ENCODE measurements at places on chromosomes 4 and X. TPM values are rescaled to one million over a fixed set of nuclear protein-coding genes. Genes with fewer than 3 reads are reported as not detected.

The CSN1S1 gene
- not detected for total RNA-seq

DNA sequence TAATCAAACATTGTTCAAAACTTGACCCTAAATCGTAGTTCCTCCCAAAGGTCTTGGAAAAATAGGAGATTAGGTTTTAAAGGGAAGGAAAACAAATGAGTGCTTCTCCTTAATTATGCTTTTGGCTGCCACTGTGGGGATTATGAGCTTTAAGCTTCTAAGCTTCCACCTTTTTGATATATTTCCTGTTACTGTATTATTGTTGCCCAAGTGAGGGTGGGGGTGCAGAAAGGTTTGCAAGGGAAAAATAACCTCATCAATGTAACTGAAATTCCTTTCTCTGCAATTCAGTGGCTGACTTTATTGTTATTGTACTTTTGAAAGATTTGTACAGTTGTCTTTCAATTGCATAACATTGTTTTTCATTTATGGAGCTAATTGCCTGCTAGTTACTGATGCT, 285.1 kb downstream of the FRMPD4 start:
- DNase-seq: no peak

DNA sequence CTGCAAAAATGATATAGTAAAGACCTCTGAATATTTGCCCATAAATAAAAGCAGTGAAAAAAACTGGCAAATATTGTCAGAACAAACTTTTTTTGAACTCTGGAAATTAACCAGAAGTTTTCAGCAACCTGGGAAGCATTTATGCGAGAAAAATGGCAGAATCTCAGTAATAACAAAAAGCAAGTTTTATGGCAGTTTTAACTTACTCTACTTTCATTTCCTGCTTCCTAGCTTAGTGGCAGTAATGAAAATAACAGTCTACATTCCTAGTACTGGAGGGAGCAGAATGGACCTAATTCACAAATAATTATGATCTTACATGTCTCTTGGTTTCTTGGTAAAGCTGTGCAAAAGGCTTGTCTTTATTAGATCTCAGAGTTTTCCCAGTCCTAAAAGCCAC, 460.1 kb downstream of the NAF1 start:
- no peak for DNase-seq

DNA sequence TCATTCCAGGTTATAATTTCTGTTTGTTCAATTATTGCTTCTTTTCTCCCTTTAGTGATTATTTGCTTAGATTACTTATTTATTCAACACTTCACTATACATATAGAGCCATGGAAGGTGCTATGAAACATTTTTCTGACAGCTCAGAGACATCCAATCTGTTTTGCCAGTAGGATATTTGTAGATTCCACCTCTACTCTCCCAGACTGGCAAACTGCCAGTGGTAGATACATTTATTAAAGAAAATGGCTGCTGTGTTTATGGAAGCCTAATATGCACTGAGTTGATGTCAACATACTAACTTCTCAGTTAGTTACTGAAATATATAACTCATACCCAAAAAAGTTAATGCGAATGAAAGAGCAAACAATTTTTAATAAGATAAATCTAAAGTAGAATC, 348.6 kb downstream of the TRAM1L1 start:
- no peak for DNase-seq

DNA sequence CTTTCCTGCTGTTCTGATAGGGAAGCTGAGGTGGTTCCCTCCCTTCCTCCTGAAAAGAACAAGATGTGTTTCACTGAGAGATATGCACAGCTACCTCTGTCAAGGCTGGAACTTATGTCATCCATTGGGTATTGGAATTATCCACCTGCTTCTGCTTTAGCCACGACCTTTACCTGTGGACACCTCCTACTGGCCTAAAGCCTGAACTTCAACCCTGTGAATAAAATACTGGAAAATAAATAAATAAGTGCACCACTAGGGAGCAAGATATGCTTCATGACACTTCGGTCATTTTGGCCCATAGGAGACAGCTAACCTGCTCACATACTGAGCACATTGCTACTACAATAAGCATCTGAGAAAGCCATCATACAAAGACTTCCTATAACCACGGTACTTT, 419.9 kb upstream of the NWD2 start:
- no peak for DNase-seq

- DNase-seq: no peak
Observed at GRCh38 chrX:56314334-56314733, 82.2 kb downstream of the KLF8 start.

DNA sequence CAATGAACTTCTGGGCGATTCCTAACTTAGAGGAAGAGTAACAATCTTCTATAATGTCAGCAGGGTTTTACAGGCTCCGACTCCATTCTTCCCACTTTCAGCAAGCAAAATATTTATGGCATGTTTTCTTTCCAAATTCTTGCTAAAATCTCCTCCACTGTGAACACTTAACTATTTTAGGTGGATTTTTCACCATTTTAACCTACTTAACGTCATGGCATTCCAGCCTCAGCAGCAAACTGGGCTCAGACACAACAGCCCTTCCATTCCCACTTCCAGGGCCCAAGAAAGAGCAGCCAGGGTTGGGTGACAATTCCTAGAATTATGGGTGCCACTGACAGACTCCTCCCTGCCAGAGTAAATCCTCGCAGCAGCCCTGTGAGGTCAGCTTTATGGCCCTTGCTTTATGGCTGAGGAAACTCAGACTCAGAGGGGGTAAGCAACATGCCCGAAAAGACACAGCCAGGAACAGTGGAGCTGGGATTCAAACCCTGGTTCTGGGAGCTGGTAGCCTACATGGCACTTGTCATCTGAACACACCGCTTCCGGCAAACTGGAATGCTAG, 112.8 kb upstream of the MAP3K15 start:
- peak; percentile 39 for DNase-seq

DNA sequence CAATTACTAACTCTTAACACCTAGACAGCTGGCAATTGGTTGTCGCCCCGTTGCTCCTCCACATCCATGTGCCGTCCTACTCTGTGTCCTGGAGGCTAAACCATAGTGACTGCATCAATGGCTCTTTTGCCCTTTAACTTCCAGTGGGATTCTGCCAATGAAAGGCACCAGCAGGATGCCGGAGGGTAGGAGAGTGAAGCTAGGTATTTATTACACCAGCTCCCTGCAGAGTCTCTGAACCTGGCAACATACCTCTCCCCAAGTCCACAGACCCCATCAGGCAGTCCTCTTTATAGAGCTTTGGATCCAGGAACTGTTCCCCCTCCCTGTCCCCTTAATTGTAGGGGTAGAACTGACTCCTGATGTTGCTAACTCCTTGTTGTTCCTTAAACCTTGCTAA, 426.8 kb downstream of the HNRNPD start:
- DNase-seq: no peak

GRCh38 chr4:88017516-88018297, 10.3 kb downstream of the PKD2 start:
- no peak for DNase-seq

DNA sequence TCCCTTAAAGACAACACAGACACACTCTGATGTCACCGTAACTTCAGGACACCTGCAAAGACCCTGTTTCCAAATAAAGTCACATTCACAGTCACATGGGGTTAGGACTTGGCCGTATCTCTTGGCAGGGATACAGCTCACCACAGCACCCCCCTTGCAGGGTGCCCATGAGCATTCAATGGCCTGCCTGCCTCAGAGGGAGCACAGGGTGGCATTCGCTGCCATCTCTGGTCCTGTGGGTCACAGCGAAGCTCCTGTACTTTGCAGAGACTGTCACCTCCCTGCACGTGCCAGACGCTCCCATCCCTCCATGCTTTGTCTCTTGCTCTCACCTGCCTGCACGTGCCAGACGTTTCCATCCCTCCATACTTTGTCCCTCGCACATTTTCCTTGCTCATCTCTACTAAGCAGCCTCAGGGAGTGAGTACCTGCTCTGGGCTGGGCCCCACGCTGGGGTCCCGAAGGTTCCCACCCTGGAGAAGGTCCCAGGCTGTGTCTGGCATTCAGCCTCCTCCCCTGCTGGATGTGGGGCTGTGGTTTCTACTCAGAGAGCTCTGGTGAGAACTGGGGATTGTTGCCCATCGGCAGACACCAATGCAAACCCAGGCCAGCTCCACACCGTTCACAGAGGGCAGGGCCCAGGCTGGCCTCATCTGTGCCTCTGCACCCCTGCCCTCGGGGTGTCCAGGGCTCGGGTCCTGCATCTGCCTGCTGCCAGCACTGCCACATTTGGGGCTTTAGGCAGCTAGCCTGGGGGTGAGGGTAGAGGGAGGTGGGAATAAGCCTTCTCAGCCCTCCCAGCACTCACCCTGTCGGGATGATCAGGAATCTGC, 15.8 kb downstream of the HTRA3 start:
- DNase-seq: no peak

GRCh38 chrX:3407121-3407520, 60.7 kb upstream of the MXRA5 start:
- no peak for DNase-seq

GRCh38 chrX:12891171-12891570, 15.2 kb upstream of the TLR8 start:
- no peak for DNase-seq

Data from transverse colon (tissue), 4 donors.